ENCODE measurements at places on chromosomes 3 and 15.

DNA sequence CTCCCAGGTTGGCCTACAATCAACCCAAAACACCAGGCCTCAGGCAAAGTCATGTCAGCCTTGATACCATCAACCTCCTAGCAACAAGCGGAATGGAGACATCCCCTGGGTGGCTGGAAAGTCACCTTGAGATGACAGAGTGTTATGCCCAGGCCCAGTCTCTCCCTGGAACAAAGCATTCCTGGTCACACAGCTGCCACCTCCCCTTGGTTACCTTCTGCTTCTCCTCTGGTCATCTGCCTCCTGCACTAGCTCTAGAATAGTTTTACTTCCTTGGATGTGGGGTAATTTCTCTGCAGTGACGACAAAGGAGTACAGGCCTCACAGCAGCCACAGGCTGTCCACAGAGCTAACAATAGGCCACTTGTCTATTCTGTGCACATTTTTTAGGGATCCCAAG lies 114.9 kb downstream of the RFTN1 start:
- no peak for DNase-seq

DNA sequence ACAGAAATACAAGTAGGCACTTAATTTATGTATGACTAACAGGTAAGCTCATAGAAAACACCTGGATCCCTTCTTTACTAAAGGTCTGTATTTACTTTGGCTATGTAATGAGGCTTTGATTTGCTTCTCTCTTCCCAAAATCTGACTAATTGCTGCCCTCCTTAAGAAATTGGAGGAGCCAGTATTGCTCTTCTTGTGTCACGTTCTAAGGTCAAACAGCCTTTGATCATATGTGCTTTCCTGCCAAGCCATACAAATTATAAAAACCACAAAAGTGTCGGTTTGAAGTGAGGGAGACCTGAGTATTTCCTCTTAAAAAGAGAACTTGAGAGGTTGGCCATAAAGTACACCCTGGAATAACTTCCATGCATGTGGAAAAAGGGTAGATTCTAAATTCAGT lies 112.1 kb upstream of the MB21D2 start:
- DNase-seq = no peak

DNA sequence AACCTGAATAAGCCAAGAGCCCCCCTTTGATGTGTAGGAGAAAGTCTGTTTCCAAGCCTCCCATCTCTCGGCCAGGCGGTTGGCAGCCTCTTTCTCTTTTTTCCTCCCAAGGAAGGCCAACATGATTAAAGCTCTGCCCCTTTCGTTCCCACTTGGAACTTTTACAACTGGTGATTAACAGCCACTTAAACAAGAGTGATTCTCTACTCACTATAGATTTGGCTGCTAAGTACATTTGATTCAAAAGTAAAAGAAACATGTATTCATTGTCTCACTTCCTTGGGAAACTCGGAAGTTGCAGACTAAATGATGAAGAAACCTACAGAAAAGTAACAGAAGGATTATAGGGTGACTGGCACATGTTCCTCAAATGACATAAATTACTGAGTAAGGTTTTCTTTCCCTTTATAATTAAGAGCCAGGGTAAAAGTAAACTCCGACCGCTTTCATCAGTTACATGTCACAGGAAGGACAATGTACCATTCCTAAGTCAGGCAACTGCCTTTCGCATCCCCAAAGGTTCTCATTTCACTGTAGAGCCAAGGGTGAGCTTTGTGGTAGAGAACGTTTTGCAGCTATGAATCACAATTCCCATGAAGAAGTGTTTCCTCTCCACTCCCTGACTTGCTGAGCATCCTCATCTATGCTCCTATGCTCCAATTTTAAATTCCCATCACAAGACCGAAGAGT lies 72.7 kb downstream of the MB21D2 start:
- no peak for DNase-seq

- no peak for DNase-seq
Observed at GRCh38 chr3:41265823-41266273, 66.5 kb downstream of the CTNNB1 start.

GRCh38 chr3:100047455-100048141 lies 66.7 kb downstream of the FILIP1L start:
- no peak for DNase-seq

- no peak for DNase-seq
Observed at GRCh38 chr3:63977893-63978292, 45.4 kb downstream of the PSMD6 start.

GRCh38 chr3:149470381-149470780 lies 4.1 kb upstream of the TM4SF4 start:
- no peak for DNase-seq

- no peak for DNase-seq
Observed at GRCh38 chr3:128155616-128156360, 2.5 kb downstream of the EEFSEC start.

DNA sequence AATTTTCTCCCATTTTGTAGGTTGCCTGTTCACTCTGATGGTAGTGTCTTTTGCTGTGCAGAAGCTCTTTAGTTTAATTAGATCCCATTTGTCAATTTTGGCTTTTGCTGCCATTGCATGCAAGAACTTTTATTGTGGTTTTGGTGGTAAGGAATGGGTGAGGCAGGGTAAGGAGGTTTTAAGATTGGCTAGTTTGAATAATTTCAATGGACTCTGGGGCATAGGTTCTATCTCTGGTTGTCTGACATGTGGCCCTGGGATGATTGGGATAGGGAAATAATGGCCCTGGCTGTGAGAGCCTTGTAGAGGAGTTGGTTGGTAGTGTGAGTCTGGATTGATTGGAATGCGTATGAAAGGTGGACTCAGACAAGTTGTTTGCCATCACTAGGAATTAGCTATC lies 38.0 kb downstream of the SEC22A start:
- DNase-seq = no peak

DNA sequence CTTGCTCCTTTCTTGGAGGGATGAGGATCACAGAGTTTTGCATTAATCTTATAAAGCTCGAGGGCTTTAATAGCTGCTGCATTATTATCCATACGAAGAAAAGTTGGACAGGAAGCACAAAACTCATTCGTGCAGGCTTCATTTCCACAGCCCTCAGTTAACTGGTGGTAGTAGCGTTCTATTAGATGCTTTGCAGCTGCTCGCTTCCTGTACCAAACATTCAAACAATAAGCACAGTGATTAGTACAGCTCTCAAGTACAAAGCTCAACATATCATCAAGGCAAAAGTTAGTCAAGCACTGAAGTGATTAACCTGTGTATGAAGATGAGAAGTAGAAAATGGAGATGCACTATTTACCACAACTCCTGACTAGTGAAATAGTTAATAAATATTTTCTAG lies 63.3 kb downstream of the UBE3A start:
- DNase-seq = no peak

DNA sequence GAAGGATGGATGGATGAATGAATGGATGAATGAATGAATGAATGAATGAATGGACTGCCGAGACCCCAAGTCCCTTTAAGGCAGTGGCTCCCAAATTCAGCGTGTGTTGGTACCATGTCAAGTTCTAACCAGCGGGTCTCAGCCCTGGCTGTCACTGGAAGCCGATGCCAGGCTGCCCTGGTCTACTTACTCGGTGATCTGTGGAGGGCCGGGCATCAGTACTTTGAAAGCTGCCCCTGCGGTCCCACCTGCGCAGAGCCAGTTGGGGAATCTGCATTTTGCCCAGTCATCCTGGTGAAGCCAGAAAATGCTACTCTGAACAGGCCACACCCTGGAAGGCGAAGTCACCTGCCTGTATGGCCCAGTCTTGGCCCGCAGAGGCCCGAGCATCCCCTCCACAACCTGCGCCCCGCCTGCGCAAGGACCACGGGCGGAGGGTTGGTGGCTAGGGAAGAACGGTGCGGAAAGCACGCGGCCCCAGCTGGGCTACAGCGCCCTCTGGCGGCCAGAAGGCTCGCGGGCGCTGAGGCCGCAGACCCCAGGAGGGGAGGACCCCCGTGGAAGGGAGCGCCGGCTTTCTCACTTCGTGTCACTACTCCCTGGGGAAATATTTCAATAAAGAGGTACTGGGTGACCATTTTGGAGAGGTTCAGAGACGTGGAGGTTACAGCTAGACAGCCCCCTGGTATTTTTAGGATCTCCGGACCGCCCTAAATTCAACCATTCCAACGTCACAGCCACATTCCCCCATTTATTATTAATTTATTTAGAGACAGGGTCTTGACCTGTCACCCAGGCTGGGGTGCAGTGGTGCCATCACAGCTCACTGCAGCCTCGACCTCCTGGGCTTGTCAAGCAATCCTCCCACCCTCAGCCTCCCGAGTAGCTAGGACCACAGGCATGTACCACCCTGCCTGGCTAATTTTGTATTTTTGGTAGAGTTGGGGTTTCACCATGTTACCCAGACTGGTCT lies 34.9 kb downstream of the PRKCD start:
- DNase-seq = peak; percentile 80

DNA sequence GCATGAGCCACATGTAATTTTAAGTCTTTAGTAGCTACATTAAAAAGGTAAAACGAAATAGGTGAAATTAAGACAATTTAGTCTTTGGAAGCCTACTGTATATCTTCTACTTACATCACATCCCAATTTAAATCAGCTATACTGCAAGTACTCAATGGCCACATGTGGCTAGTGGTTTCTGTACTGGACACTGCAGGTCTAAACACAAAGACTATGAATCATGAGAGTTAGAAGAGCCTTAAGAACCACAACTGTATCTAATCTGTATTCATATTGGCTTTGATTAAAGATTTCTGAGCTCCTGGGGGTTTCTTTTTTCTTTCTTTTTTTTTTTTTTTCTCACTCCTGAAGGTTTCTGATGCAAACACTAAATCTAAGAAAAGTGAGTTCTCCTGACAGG lies 2.3 kb upstream of the EIF1B start:
- DNase-seq = no peak

DNA sequence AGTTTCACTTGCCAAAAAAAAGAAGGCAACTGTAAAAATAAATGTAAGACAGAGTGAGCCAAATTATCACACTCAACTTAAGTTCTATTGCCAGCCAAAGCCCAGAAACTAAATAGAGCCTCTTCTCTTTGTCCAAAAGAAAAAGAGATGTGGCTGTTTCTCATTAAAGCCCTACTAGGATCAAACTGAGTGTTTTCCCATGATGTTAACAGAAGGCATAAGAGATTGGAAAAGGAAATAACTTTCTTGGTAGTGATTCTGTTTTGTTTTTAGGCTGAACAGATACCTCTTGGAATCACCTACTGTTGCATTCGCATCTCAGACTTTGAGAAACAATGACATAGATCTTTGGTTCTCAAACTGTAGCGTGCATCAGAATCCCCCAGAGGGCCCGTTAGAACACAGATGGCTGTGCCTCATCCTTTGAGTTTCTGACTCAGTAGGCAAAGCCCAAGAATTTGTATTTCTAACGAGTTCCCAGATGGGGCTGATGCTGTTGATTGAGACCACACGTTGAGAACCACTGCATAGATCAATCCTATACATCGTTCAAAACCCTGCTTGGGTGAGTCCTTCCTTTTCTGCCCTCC lies 42.5 kb upstream of the SRGAP3 start:
- DNase-seq = no peak

DNA sequence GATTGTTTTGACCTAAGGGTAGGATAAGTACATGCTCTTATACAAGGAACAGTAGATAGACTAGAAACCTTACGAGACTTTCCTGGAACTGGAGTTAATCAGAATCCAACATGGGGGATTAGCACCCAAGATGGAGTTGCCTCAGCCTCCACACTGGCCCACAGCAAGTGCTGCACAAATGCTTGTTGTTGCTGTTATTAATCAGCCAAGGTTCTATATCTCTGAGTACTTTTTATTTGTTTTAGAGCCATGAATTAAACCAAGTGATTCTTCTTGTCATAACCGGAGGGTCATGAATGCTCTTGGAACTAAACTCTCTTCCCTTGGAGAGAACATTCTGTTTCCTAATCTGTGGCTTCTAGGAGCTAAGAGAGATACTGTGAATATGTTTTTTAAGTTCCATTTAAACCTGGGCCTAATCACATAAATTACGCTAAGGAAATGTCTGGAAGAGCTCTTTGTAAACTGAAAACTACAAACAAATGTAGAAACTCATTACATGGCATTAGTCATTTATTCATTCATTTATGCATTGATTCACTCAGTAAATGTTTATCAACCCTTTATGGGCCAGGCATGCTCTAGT lies 5.7 kb upstream of the IL16 start:
- DNase-seq = no peak

DNA sequence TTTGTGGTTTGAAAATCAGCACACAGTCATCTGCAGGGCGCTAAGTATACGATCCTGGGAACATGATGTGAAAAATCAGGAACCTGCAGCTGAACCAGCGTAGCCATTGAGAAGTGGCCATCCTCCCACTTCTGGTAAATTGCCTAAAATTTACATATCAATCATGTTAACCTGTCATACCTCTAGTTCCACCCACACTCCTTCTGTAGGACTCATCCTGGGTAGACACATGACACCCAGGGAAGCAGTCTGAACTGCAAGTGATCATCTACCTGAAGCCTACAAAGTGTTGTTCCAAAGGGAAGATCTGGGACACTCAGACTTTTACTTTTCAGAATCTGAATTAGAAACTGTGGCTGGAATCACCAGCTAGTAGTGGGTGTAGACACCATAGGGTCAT lies 5.5 kb upstream of the PSMD6 start:
- DNase-seq = no peak

- no peak for DNase-seq
Observed at GRCh38 chr15:42232606-42233005, 24.5 kb upstream of the VPS39 start.

- DNase-seq = no peak
Observed at GRCh38 chr3:78148986-78149717, 1109.3 kb downstream of the ROBO2 start.

- peak; percentile 40 for DNase-seq
Observed at GRCh38 chr3:149494022-149494758, 19.7 kb downstream of the TM4SF4 start.

GRCh38 chr3:195731356-195731905 lies 10.7 kb downstream of the MUC20 start:
- DNase-seq = no peak

DNA sequence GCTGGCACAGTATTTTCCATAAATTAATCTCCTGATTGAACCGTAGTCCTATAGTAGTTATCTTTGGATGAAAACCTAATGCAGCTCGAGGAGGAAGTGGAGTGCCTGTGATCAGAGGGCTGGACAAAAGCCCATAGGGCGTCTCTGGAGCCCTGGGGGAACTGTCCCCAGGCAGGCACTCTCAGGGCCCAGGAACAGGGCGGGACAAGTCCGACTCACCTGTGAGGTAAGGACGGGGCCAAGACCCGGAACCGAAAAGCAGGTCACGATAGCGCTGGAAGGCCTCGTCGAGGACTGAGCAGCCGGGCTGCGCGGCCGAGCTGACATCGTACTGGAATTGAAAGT lies 341 bp downstream of the HEXA start:
- DNase-seq = no peak

- DNase-seq = no peak
Observed at GRCh38 chr3:171013822-171014748, 12.4 kb downstream of the SLC2A2 start.

DNA sequence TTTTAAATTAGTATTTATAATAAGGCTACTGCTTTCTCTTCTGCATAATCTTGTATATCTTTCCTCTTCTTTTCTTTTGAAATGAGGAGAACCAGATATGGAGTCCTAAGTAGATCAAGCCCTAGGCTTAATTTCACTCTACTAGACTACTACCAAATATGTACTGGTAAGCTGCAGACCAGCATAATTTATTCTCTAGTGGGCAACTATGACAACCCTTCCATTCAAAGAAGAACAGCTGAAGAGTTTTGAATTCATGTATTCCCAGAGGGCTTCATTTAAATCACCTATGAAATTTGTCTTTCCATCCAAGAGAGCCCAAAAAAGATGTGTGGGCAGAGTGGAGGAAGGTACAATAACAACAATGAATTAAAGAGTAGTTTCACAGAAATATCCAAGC lies 10.0 kb downstream of the RAD18 start:
- DNase-seq = no peak

- DNase-seq = no peak
Observed at GRCh38 chr3:121411523-121411922, 134.3 kb downstream of the POLQ start.

GRCh38 chr3:23241256-23241655 lies 38.1 kb downstream of the UBE2E2 start:
- no peak for DNase-seq

Measured in mesothelial cell of epicardium (in vitro differentiated cells).